Cortex of kidney (tissue), 1 donor: ENCODE measurements at places on chromosomes 7 and 10.

GRCh38 chr10:121236621-121237020, 361.6 kb downstream of the FGFR2 start:
- no peak for DNase-seq

DNA sequence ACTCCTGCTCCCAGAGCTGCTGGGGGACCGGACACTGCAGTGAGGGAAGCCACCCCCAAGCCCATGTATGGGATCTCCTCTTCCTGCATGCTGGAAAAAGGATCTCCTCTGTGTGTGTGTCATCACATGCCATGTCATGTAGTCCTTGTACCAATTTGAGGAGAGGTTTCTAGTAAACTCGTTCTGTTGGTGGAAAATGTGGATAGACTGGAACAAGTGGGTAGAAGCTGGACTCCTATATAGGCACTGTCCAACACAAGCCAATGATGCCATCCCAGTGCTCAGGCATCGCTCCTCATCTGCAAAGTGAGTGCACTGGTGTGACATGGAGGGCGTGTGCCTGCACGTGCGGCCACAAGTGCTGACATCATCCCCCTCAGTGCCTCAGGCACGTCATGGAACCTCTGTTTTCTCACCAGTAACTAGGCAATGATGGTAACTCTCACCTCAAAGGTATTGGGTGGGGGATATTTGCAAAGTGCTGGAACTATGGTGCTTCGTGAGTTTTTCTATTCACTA, 19.3 kb downstream of the MYO1G start:
- DNase-seq: no peak

GRCh38 chr7:42071372-42072261, 165.4 kb downstream of the GLI3 start:
- no peak for DNase-seq

- DNase-seq: no peak
Measured at GRCh38 chr10:77290528-77291155, 347.0 kb downstream of the KCNMA1 start.

GRCh38 chr7:130388671-130389070, 8.4 kb downstream of the CPA1 start:
- no peak for DNase-seq
